ENCODE measurements at places on chromosomes 3 and 15.
A peak's percentile ranks its signal among the peaks of the same experiment; 100 is the strongest.

- no peak for DNase-seq
Observed at GRCh38 chr15:68508485-68509189, 70.2 kb upstream of the CORO2B start.

- DNase-seq, result peak; percentile 82
Observed at GRCh38 chr3:72738752-72739530, 109.3 kb downstream of the SHQ1 start.

- DNase-seq, result no peak
Observed at GRCh38 chr3:100634493-100635272, 25.3 kb downstream of the ADGRG7 start.

DNA sequence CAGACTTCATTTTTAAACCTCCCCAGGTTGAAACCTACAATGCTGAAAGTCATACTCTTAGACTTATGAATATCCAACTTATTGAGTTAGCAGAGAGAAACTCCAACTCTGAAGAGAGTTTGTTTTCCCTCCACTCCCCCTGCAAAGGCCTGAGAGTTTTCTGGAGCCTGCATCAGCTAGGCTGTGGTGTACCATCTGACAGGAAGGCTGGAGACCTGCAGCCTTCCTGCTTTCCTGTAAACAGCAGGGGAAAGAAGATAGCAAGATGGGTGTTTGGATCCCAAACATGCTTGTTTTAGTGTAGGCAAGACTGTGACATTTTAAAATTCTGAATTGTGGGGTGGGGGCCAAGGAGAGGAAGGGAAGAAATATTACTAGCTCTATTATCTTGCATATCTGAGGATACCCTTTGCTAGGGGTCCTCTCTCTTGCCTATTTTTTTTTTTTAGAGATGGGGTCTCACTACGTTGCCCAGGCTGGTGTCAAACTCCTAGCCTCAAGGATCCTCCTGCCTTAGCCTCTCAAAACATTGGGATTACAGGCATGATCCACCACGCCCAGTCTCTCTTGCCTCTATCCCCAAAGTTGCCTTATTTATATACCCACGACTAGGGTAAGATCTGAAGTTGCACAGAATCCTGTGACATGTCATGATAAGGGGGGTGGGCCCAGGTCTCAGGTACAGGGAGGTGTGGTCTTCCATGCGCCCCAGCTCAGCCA is 51.0 kb upstream of the USP3 start:
- no peak for DNase-seq

- no peak for DNase-seq
Observed at GRCh38 chr3:143092191-143092590, 27.4 kb upstream of the CHST2 start.

DNA sequence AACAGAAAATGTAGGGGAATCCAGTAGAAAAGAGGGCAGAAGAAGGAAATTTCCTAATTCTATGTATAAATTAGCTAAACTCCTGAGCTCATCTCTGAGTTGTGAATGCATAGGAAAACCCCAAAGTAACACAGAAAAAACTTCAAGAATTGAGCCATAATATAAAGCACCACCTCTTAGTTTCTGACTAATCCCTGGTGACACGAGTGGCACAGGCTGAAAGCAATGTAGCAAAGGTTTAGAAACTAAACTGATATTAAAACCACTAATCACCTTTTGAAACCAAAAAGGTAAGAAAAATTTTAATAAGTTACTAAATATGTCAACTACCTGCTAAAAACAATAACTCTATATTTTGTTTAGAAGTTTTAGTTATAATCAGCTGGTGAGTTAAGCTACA is 255.6 kb upstream of the NECTIN3 start:
- no peak for DNase-seq
